NCI-H1092 treated with DMSO at 0.1 percent for 48 hours (cell line): ENCODE measurements at places on chromosomes 5 and 9.
A peak's percentile ranks its signal among the peaks of the same experiment; 100 is the strongest.

DNA sequence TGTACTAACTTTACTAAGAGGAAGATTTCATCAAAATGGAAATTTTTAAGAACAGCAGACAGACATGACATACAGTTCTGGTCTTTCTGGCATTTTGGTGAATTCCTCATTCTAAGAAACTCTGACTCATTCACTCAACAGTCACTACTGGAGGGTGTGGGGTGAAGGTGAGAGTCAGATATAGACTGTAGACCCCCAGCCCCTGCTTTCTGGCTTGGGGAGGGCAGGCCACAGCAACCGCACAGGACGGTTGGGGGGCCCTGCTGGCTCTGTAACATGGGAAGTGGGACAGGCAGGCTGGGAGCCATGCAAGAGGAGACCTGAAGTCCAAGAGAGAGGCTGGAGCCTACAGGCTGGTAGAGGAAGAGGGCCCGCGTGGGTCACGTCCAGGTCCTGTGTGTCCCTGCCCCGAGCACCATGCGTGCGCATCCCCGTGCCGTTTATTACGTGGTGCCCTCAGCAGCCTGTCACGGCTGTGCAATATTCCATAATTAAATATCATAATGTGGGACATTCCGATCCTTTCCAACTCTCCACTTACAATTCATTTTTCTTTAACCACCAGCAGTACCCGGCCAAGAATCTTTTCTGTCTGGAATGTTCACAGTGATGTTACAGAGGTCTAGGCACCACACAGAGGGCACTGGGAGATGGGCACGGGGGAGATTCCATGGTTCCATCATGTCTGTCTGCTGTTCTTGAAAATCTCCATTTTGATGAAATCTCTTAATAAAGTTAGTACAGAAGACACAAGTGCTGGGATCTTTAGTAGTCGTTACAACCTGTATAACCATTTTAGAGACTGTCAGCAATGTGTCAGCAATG, 75.5 kb downstream of the SEMA4D start:
- DNase-seq: no peak

DNA sequence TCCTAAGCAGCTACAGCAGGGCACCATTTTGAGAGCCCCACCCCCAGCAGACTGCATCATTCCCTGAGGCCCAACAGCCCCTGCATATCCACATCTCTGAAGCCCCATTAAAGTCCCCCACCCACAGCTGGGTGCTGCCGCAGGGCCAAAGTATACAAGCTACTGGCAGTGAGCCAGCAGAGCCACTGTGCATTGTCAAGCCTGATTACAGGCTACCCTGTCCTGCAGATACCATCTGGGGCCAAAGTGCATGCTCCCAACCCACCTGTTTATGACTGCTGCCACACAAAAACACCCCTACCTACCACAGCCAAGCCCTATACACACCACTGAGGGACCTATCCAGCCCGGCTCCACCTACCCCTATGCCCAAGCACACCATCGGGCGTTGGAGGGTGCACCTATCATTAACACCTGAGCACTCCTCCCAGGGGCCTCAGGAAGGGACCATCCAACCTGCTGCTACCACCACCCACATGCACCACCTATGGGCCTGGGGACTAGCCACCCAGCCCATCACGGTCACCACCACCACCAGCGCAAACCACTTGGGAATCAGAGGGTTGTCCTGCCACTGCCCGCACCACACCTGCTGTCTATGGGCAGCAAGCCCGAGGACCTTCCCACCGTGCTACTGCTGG, 105.0 kb downstream of the PLPP1 start:
- no peak for DNase-seq

DNA sequence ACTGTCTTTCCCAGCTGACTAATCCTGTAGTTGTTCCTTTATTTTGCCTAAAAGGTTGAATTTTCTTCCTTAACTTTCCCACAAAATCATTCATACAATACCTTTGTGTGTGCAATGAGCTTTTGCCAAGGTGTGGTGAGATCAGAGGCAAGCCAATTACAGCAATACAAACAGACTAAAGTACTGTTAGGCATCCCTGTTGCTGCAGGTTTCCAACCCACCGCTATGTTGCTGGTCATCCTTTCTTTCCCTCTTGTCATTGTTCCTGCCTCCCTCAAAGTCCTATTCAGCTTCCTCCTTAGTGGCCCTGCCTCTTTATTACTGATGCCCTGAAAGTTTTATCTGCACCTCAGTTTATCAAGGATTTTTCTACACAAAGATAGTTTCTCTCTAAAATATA, 22.1 kb downstream of the ITGA2 start:
- no peak for DNase-seq

- no peak for DNase-seq
These were observed 28.2 kb downstream of the ARL15 start for GRCh38 chr5:54281960-54282692.

DNA sequence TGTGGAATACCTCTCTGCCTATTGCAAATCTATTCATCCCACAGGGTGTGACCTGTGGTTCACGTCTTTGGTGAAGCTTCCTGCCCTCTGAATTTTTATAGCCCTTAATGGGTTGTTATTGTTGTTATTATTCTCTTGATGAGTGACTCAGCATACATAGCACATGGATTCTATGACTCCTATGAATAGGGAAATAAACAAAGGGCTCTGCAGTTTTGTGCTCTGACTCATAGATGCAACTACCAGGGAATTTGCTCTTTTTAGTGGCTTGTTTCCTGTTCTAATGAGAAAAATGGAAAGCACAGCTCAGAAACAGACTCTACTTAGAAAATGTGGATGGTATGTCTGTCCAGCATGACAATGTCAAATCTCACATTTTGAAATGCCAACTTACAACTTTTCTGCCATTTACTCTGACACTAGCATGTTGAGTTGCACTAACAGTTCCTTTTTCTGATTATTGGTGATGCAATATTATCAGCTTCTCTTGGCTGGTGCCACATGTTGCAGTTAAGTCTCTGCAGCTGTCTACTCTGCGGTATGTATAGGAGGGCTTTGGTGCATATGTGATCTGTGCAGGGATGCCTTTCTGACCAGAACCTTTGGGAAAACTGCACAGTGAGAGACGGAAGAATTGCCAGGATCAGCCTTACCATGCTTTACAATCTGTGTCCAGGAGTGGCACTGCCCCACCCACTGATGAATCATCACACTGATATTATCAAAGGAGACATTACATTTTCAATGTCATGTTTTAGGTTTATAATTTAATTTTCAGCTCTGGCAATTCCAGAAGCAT, 996.4 kb upstream of the WWC1 start:
- DNase-seq: no peak

- DNase-seq: peak; percentile 9
These were observed 1062.6 kb downstream of the NR2F1-AS1 start for GRCh38 chr5:92518318-92518904.

GRCh38 chr5:100901821-100902341, 1.2 kb downstream of the ST8SIA4 start:
- peak; percentile 26 for DNase-seq

GRCh38 chr5:126961128-126961527, 69.2 kb downstream of the MARCHF3 start:
- no peak for DNase-seq

GRCh38 chr9:91138760-91139159, 223.0 kb downstream of the AUH start:
- no peak for DNase-seq

- no peak for DNase-seq
These were observed 6.2 kb downstream of the GNPDA1 start for GRCh38 chr5:142006363-142007236.

DNA sequence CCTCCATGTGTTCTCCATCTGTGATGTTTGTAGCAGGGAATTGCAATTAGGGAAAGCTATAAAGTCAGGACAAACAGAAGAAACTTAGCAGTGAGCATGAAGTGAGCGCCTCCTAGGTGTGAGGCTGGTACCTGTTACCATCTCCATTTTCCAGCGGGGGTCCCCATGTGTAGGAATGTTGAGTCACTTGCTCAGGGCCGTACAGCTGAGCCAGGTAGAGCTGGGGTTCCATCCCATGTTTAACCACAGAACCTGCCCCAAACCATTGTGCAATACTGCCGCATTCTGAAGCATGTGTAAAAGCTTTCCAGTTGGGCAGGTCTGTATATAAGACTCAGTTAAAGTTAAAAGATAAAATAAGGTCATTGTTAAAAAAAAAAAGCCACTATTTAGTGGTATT, 62.7 kb downstream of the NDFIP1 start:
- no peak for DNase-seq

DNA sequence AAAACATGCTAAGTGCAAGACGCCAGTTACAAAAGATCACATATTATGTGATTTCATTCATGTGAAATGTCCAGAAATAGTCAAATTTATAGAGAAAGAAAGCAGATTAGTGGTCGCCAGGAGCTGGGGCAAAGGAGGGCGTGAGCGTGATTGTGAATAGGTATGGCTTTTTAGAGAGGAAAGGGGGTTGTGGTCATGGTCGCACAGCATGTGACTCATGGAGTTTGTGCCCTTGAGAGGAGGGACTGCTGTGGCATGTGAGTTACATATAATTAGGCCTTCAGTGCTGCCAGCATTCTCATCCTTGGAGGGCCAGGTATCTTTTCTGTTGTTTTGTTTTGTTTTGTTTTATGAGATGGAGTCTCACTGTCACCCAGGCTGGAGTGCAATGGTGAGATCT, 21.2 kb upstream of the MARCHF6 start:
- no peak for DNase-seq

DNA sequence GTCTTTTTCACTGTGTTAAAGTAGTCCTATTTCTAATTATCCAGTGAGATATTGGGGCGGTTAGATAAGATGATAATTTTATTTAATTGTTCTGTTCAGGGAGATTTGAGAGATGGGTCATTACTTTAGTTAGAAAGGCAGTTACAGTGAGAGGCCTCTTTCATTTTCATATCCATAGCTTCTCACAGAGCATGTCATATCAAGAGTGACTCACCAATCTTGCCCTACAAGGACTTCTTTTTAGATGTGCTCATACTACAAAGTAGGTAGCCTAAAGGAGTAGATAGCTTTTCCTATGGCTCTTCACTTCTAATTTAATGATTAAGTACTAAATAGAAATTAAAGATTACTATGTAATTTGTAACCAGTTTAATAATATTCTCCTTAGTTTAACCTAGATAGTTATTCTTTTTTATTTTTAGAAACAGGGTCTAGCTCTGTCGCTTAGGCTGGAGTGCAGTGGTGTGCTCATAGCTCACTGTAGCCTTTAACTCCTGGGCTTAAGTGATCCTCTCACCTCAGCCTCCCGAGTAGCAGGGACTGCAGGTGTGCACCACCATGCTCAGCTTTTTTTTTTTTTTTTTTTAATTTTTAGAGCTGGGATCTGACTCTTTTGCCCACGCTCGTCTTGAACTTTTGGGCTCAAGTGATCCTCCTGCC, 71.0 kb downstream of the FER start:
- no peak for DNase-seq

DNA sequence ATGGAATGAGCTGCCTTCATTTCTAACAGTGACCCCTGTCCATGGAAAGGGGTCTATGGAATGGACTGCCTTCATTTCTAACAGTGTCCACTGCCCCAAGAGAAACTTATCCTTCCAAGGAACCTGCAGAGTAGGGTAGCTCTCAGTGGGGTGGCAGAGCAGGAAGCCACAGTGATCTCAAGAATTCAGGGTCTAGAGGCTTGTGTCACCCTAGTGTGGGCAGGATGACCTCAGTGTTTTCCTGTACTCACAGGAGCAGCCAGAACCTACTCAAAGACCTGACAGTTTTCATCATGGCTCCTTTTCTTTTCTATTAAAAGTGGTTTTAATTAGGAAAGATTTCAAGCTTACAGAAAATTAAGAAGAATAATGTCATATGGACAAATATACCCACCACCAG, 27.5 kb downstream of the SEC61B start:
- no peak for DNase-seq

DNA sequence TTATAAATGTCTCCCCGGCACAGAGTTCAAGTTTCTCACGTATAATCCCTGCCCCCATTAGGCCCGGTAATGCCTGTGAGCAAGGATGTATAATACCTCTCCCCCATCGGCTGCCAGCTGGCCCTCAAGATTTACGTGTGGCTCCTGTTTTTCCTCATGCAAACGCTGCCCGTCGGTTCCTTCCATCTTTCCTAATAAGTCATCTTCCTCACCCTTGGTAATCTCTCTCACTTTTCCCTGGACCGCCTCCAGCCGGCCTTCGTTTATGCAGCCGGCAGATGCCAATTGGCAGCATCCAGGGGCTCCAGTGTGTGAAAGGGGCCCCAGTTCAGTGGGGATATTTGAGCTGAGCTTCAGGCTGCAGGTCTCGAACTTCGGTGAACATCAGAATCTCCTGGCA, 86.5 kb upstream of the NEURL1B start:
- DNase-seq: no peak

DNA sequence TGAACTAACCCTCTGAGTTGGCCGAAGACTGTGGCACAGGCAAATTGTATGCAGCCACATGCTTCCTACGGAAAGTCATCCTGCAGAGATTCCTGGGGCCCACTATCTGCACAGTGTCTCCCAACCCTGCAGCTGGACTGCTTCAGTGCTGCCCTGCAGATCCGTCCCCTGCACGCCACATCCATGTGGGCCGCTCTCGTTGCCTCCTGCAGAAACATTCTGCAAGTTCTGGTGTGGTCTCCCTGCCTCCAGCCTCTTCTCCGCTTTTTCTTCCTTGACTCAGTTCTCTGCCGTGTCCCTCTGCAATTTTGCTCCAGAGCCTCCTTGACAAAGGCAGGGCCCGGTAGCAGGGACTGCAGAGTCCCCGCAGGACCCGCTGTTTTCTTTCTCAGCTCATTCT, 249.0 kb downstream of the AOPEP start:
- DNase-seq: no peak

DNA sequence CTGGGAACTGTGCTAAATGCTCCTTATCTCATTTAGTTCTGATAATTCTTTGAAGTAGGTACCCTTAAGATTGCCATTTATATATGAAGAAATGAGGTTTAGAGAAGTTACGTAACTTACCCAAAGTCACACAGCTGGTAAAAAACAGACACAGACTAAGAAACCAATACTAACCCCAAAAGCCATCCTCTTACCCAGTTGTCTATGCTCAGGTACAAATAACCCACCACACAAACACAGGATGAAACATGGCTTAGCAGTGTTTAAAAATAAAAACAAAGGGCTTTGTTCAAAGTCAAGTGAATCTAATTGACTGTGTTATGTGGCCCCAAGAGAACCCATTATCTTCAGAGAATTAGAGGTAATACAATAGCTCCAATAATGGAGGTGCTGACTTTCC, 37.0 kb upstream of the IL7R start:
- no peak for DNase-seq

- no peak for DNase-seq
These were observed 209.1 kb downstream of the MAPKAP1 start for GRCh38 chr9:125497906-125498305.

DNA sequence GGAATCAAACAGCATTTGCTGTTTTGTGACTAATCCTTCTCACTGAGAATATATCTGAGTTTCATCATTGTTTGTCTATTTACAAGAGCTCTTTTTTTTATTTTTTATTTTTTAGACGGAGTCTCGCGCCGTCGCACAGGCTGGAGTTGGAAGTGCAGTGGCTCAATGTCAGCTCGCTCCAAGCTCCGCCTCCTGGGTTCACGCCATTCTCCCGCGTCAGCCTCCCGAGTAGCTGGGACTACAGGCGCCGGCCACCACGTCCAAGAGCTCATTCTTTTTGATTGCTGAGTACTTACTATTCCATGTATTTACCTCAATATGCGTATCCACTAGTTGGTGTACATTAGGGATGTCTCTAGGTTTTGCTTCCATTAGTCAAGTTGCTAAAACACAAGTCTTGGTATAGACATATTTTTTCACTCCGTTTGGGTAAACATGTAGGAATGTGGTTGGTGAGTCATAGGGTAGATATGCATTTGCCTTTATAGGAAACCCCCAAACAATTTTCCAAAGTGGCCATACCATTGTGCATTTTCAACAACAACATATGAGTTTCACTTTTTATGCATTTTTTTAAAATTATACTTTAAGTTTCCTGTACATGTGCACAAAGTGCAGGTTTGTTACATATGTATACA, 1005.0 kb upstream of the CDH10 start:
- DNase-seq: no peak

- no peak for DNase-seq
These were observed 12.7 kb downstream of the FAT2 start for GRCh38 chr5:151578326-151579025.
